Vagina (tissue), 2 donors: ENCODE measurements at places on chromosomes 7 and 10. TPM values are rescaled to one million over a fixed set of nuclear protein-coding genes. Genes with fewer than 3 reads are reported as not detected.

Gene INA
- 3.9 TPM for total RNA-seq

Gene FGF8
- not detected for total RNA-seq

Gene GLI3
- 24.6 TPM for total RNA-seq

Gene DOCK4
- 40.3 TPM for total RNA-seq

Gene KNDC1
- 3.4 TPM for total RNA-seq

Gene SPDYE6
- not detected for total RNA-seq

Gene LEP
- 7.4 TPM for total RNA-seq

Gene CXCL12
- 112 TPM for total RNA-seq

Gene KIAA1549
- total RNA-seq = 2.9 TPM

Gene CPN1
- total RNA-seq = not detected

Gene RHOBTB1
- 11.0 TPM for total RNA-seq

Gene VWA2
- total RNA-seq = 2.9 TPM

Gene CCL24
- not detected for total RNA-seq

Gene ATP6V0A4
- 1.2 TPM for total RNA-seq

Gene NRAP
- total RNA-seq = not detected

Gene EDRF1
- total RNA-seq = 16.5 TPM

Gene ELOVL3
- not detected for total RNA-seq

Gene SLC26A4
- total RNA-seq = not detected

Gene SPDYE9
- not detected for total RNA-seq

Gene BAMBI
- 10.8 TPM for total RNA-seq

Gene SRRM3
- total RNA-seq = 9.8 TPM

Gene LIPM
- not detected for total RNA-seq

Gene SPDYE2B
- not detected for total RNA-seq

Gene HOGA1
- 0.98 TPM for total RNA-seq

Gene CDK6
- 20.6 TPM for total RNA-seq

Gene FBXO24
- total RNA-seq = 0.98 TPM

Gene GPRIN2
- total RNA-seq = 5.6 TPM

Gene HSPA14
- 8.3 TPM for total RNA-seq

Gene PON1
- not detected for total RNA-seq

Gene MUC3A
- total RNA-seq = 0.49 TPM

Gene DENND10
- 42.2 TPM for total RNA-seq

Gene TMEM176B
- total RNA-seq = 60.6 TPM

Gene ACSL5
- 8.3 TPM for total RNA-seq

Gene LRRC17
- 2.9 TPM for total RNA-seq

Gene CTNNA3
- 0.98 TPM for total RNA-seq

Gene CRCP
- total RNA-seq = 56.5 TPM

Gene RSPH10B2
- total RNA-seq = 5.2 TPM

Gene CCM2
- 44.2 TPM for total RNA-seq

Gene LRRC18
- total RNA-seq = not detected

Gene TFPI2
- total RNA-seq = 0.74 TPM

Gene MXI1
- 49.8 TPM for total RNA-seq

Gene TMEM130
- 3.7 TPM for total RNA-seq

Gene THAP5
- 14.5 TPM for total RNA-seq

Gene CPA2
- total RNA-seq = not detected

Gene DPYSL4
- 0.49 TPM for total RNA-seq

Gene LRRD1
- total RNA-seq = 0.49 TPM

Gene SVOPL
- not detected for total RNA-seq

Gene CFAP70
- total RNA-seq = 1.5 TPM

Gene FAM25A
- 40.0 TPM for total RNA-seq

Gene PNLIPRP1
- not detected for total RNA-seq

Gene LRRTM3
- 0.25 TPM for total RNA-seq

Gene GIMAP8
- 9.6 TPM for total RNA-seq

Gene LRRC72
- not detected for total RNA-seq

Gene PDGFA
- 31.2 TPM for total RNA-seq

Gene TRIM50
- not detected for total RNA-seq

Gene AKR1C8
- not detected for total RNA-seq

Gene TMEM209
- 10.8 TPM for total RNA-seq
